ENCODE measurements at places on chromosomes 11 and 22.

- no peak for DNase-seq
These were observed 806 bp upstream of the SMDT1 start for GRCh38 chr22:42078469-42079318.

DNA sequence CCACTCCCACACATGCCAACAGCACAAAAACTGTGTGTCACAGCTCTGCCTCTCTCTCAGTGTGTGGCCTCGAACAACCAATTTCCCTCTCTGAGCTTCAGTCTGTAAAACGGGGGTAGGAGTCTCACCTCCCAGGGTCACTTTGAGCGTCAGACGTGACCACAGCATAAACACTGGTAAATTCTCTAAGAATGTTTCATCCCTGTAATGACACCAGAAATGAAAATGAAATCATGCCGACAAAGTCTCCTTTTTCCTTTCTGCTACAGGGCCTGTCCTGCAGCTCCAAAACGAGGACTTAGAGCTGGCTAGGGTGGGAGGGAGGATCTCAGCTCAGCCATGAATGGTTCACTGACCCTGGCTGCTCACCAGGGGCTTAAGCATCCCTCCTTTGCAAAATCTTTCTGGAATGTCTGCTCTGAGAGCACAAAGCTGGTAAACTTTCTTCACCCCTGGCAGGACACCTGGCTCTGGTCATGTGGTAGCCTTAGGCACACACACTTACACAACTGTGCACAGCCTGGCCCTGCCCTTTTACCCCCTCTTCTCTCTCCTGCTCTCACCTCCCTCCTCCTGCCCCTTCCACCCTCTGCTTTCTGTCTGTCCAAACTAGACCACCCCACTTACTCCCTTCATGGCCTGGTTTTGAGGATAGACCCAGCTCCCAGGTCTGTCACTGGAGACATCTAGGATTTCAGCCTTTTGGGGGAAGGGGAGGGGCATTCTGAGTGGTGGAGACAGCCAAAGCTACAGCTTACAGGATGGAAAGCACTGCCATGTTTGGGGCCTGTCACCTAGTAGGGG, 12.3 kb upstream of the TSKU start:
- peak; percentile 85 for DNase-seq

DNA sequence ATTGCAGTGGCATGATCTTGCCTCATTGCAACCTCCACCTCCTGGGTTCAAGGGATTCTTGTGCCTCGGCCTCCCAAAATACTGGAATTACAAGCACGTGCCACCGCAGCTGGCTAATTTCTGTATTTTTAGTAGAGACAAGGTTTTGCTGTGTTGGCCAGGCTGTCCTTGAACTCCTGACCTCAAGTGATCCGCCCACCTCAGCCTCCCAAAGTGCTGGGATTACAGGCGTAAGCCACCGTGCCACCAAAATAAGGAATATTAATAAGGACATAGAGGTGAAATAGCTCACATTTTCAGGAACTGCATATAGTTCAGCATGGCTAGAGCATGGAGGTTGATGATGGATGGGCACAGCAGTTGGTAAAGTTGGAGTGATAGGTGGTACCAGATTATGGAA, 21.4 kb downstream of the ARHGEF12 start:
- DNase-seq, result no peak

GRCh38 chr22:35053060-35053835, 12.7 kb upstream of the ISX start:
- DNase-seq, result no peak

GRCh38 chr22:17243524-17243923, 24.3 kb upstream of the ADA2 start:
- no peak for DNase-seq

GRCh38 chr11:90639461-90639993, 416.7 kb upstream of the CHORDC1 start:
- DNase-seq, result no peak

- no peak for DNase-seq
These were observed 3.2 kb downstream of the NELL1 start for GRCh38 chr11:20672575-20672974.

- no peak for DNase-seq
These were observed 618 bp downstream of the MTA2 start for GRCh38 chr11:62601122-62601371.

GRCh38 chr11:70610566-70611565, 212.5 kb downstream of the CTTN start:
- DNase-seq, result no peak

- DNase-seq, result no peak
These were observed 502.9 kb downstream of the BRD1 start for GRCh38 chr22:49324527-49325491.

DNA sequence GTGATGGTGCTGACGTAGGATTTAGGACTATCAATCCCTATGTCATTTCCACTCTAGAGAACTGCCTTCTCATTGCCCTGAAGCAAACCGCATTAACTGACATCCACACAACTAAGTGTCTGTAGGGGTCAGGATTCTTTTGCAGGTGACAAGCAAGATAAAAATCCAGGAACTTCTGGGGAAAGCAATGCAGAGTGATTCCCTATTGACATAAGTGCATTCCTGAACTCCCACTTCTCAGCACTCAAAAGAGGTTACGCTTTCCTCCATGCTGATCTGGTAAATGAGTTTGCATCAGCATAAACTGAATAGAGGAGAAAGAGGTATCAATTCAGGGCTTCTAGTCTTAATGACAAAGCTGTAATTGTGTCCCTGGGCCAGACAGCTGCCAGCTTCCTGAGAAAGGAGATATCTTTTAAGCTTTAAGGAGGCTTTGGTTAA, 224.6 kb upstream of the ISX start:
- DNase-seq, result no peak

DNA sequence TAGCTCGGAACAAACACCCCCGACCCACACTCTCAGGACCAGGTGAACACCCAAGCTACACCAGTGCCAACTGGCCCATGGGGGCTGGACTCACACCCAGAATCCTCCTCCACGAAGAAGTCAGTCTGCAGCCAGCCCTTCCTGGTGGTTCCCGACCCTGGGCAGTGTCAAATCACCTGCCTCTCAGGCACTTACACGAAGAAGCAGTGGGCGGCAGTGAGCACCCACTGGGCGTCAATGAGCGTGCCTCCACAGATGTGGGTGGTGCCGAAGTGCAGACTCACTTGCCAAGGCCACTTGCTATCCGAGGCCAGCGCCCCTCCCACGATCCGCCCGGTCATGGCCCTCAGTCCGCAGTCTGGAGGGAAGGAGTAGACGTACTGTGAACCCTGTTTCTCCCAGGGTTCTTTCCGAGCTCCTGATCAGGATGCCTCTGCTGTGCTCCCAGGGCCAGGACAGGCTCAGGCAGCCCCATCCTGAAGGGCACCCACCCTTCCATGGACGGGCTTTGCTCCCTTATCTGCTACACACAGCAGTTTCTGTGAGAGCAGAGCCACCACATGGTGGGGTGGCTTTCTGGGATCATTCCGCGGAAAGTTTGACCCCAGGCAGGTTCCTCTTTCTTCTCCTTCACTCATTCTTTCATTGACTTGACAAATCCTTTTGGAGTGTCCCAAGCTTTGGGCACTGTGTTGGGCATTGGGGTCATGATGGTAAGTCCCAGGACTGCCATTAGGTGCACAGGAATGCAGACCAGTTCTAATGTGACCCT, 19.4 kb downstream of the TMPRSS13 start:
- no peak for DNase-seq

- DNase-seq, result no peak
These were observed 1.8 kb downstream of the PHOX2A start for GRCh38 chr11:72242141-72242540.

GRCh38 chr11:129447654-129448239, 72.1 kb downstream of the BARX2 start:
- no peak for DNase-seq

- DNase-seq, result no peak
These were observed 973.2 kb upstream of the RAG2 start for GRCh38 chr11:37571246-37571645.

DNA sequence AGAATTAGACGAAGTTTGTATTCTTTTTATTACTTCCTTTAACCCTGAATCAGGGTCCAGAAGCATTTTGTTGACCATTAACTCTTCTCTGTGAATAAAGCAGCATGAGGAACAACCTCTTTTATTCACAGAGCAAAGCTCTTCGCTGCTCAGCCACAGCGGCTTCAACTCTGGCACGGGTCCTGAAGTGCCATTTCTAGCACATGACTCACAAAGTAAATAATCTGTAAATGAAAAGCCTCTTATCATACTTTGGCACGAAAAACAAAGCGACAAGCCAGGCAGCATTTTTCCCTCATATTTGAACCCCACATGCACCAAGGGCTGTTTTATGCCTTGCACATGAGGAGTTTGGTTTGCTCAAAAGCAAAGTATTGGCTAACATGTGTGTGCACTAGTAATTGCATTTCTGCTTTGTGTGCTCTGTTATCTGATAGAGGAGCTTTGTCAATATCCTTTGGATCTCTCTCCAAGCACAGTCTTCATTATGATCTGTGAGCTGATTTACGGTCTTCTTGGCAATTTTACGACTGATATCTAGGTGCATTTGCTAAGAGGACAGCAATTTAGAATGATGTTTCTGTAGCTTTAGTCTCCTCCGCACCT, 33.0 kb upstream of the APOBEC3A start:
- DNase-seq, result peak; percentile 73

DNA sequence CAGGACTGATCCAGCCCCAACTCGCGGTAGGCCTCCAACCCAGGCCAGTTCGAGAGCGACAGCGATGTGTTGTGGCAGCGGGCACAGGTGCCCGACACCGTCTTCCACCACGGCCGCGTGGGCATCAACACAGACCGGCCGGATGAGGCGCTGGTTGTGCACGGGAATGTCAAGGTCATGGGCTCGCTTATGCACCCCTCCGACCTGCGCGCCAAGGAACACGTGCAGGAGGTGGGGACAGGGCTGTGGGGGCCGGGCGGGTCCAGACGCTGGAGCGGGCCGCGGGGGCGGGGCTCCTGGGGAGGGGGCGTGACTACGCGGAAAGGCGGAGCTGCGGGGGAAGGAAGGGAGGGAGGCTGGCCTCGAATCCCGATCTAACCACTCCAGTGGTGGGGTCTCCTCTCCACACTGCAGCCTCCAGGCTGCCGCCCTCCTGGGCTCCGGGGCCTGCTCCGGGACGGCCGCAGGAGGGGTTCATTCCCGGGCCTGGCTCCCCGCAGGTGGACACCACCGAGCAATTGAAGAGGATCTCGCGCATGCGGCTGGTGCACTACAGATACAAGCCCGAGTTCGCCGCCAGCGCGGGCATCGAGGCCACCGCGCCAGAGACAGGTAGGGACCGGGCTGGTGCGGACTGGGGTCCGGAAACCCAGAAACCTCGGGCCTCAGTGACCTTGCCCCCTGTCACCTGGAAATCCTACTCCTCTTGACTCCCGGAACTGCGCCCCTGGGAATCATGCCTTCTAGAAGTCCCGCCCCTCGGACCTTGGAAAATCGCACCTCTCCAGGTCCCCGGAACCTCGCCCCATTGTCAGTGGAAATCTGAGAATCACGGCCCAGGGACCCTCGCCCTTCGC, 14.9 kb downstream of the TMEM258 start:
- DNase-seq, result no peak

GRCh38 chr11:65833297-65834030, at the start of gene SNX32:
Gene SNX32 (plus strand): TSS chr11:65833963. CDS start chr11:65834066, 103 bp downstream.
- DNase-seq, result peak; percentile 37

GRCh38 chr11:9893474-9893873, 229.6 kb downstream of the SWAP70 start:
- no peak for DNase-seq

- DNase-seq, result no peak
These were observed 111.6 kb downstream of the KCNQ1OT1 start for GRCh38 chr11:2587976-2588748.

- DNase-seq, result no peak
These were observed 16.1 kb upstream of the CCDC86 start for GRCh38 chr11:60825790-60826189.

DNA sequence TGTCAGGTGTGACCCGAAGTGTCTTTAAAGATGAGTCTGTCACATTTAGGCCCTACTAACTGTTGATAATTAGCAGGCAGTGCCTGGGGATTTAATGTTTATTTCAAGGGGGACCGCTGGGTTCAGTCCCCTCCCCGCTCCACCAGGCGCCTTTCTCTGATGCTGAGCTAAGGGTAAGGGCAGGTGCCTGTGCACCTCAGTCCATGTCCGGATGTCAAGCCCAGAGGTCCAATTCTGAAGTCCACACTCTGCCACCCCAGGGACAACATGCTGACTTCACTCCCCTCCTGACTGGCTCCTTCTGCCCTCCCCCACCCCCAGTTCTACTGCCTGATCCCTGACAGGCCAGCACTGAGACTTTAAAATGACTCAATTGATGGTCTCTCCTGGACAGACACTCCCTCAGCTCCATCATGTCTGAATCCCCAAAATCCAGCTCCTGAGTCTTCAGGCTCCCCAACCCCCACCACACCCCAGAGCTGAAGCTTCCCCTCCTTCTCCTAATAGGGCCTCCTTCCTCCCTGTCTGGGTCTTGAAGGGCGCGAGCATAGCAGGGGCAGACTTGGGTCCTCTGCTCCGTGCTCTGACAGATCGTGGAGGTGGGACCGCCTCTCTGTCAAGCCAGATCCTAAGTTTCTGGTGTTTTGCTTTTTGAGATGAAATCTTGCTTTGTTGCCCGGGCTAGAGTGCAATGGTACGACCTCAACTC, 49.8 kb upstream of the ANO1 start:
- DNase-seq, result no peak

GRCh38 chr11:44110231-44110679, 14.8 kb downstream of the EXT2 start:
- no peak for DNase-seq

DNA sequence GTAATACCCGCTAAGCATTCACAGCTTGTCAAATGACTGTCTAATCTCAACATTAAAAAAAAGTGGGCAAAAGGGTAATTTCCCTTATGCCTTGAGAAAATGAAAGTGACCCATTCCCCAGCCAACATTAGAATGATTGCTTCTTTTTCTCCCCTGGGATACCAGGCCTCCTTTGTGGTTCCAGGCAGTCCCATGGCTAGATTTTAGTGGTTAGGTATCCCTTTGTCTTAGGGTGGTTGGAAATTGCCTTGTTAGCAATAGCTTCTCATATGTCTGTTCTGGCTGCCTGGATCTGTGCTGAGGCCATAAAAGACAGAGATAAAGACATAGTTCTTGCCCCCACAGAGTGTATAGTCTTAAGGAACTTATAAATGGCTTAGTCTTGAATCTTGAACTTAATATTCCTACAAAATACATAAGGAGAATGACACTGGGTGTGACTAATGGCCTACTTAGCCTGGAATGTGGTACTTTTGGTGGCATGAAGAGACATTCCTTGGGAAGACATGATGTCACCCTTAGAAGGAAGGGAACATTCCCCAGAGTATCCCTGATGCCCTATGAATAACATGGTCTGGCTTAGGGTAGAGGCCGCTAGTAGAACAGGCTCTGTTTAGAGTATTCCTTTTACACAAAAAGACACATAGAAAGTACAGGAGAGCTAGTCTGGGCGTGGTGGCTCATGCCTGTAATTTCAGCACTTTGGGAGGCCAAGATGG, 90.3 kb downstream of the ZBTB16 start:
- no peak for DNase-seq

- DNase-seq, result no peak
These were observed 9.1 kb downstream of the PITPNM1 start for GRCh38 chr11:67496113-67496512.

- no peak for DNase-seq
These were observed 47.2 kb upstream of the CEP295 start for GRCh38 chr11:93614173-93614722.

DNA sequence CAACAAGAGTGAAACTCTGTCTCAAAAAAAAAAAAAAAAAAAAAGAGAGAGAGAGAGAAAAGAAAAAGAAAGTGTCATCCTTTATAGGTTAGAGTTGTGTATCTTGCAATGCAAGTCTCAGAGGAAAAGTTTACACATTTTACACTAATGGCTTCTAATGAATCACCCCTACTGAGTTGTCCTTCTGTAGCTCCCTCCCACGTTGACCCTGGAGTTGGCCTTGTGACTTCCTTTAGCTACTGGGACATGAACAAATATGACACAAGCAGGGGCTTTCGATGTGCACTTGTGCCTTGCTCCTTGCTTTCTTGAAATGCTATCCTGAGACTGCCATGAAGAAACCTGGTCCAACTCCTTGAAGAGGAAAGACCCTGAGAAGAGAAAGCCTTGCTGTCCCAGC, 2.4 kb upstream of the SMCO4 start:
- DNase-seq, result no peak

Measured in GM04503 (cell line).